ENCODE measurements at places on chromosomes 4 and X.
A peak's percentile ranks its signal among the peaks of the same experiment; 100 is the strongest.

DNA sequence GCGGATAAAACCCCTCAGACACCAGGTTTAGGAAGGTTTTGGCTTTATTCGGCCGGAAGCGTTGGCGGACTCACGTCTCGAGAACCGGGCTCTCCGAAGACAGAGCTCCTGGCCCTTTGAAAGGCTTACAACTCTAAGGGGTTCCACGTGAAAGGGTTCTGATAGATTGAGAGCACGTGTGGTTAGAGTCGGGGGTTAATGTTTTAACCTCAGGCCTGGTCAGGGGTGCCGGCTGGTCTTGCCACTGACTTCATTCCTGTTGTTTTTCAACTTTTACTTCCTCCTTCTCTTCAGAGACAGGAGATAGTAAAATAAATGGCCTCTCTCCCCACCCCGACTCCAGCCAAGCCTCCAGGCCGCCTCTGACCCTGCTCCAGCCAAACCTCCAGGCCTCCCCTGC lies 4.7 kb upstream of the ASMT start:
- DNase-seq = no peak

GRCh38 chrX:150546711-150547153 lies 21.7 kb upstream of the MTM1 start:
- no peak for DNase-seq

- DNase-seq = no peak
Measured at GRCh38 chr4:182288534-182288933, 45.3 kb downstream of the TENM3 start.

DNA sequence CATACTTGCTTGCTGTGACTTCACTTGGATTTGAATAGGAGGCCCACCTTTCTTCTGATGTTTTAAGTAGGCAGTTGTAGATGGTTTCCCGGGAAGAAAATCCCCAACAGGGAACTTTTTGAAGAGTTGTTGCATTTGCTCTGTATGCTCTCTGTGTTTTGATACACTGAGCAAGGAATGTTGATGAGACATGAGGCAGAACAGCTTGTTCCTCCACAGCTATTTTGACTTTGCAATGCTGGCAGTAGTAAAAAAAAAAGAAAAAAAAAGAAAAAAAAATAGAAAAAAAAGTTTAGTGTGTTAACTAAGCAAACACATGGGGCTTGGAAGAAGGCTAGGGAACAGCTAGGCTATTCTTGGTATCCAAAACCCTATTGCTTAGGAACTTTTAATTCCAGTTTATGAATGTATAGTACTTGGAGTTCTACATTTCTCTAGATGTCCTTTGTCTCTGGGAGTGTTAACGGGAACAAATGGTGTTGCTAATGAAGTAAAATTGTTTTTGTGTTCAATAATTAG lies 23.4 kb upstream of the PAQR3 start:
- DNase-seq = peak; percentile 16

DNA sequence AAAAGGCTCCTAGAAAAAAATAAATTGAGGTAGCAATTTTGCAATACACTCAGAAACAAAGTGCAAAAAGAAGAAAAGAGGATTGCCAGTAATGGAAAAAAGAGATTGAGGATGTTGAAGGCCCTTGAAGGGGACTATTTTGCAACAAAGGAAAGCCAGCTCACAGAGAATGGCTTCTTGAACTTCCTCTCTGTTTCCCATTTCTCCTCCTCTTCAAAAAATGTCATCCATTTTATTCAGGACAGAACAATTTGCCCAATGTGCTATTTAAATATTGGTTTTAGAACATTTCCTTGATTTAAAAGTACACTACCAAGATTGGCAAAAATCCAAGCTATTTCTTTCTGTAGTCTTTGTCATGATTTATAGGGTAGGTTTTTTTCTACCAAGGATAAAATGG lies 60.2 kb downstream of the GASK1B start:
- DNase-seq = no peak

DNA sequence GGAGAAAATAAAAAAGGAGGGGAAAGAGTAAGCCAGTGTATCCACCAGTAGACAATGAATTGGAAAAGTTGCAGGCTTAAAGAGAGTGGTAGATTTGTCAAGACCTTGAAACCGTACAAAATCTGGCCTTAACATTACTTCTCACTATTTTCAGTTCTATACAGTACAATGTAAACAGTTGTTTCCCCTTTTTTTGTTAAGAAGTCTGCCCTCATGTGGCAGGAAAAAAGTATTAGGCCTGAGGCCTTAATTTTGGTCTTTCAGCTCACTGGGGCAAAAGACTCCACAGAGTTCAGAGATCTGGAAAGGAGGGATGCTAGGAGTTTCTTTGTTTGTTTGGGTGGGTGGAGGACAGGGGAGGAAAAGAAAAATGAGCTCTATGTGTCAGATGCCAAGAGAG lies 92.8 kb upstream of the CCDC160 start:
- peak; percentile 3 for DNase-seq

DNA sequence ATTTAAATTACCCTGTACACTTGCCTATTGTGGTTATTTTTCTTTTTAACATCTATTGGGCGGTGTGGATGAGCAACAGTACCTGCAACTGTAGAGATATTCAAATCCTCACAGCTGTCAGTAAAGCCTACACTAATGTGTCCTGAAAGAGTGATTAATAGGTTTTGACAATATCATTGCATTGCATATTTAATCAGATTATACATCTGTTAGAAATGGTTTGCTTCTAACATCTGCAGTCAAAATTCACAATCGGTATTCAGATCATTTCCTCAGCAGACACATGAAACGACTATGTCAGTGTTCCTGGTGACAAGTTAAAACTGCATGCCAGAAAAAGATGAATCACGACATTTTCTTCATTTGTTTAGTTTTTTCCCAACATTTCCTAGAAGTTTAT lies 254.6 kb upstream of the EPHA5 start:
- no peak for DNase-seq

DNA sequence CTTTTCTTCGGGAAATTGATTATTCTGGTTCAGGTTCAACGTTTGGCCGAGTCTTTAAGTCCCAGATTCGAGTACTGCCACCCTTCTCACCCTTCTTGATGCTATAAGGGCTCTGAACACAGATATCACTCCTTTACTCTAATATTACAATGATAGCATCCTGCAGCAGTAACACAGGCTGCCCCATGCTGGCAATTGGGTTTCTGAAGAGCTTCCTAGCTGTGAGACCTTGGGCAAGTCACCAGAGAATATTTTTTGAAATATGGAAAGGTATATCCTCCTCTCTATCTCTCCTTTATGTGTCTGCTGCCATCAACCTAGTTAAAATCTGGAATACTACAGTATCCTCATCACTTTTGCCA lies 297 bp upstream of the MTMR8 start:
- DNase-seq = no peak

DNA sequence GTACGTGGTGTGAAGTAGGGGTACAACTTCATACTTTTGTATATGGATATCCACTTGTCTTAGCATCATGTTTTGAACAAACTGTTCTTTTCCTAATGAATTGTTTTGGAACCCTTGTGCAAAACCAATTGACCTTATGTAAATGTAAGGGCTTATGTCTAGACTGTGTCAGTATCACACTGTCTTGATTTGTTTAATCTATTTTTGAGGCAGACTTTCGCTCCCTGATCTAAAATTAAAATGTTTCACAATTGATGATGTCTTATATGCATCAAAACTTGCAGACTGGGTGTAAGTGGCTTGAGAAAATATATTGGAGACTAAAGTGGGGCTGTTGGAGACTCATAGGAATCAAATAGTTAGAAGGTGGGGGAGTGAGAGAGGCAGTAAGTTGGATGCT lies 25.2 kb downstream of the REPS2 start:
- no peak for DNase-seq

Data from EH (cell line).